ENCODE measurements at places on chromosomes 2 and 18.

GRCh38 chr2:205892251-205892655, 193.7 kb downstream of the INO80D start:
- no peak for DNase-seq

DNA sequence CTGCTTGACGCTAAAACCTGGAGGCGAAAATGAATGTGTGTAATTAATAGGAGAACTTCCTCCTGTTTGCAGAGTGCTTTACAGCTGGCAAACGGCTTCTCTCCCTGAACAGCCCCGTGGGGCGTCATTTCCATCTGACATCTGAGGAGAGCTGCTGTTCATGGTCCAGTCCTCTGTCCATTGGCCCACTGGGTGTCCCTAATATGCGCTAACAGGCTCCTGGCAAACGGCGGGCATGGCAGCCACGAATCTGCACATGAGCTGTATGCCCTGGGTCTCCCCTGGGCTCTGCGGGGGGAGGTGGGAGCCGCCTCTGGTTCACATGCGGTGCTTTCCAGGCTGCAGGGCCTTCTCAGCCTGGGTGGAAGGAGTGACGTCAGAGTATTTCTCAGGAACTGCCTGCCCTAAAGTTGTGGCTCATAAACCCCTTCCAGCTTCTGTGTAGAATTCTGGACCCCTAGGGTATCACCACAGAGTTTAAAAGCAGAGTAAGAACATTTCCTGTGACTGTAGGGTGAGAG, 73.2 kb downstream of the LRRFIP1 start:
- peak; percentile 61 for DNase-seq

- DNase-seq, result no peak
Observed at GRCh38 chr2:62363166-62363565, 142.8 kb downstream of the TMEM17 start.

DNA sequence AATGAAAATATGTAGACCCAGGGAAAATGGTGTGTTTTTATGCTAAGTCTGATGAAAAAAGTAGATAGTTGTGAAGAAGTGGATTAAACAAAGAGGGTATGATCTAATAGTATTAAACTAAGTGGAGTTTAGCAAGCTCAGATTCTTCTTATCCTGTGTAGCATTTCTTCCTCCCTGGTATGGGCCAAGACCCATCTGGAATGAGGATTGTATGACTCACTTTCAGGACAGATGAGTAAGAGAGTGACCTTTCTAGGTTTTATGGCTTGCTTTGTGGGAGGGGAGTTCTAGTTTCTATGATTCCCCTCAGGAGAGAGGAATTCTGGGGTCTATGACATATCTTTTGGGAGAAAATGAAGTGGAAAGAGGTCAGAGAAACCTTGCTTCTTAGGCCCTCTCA, 550.1 kb downstream of the SPAG16 start:
- DNase-seq, result no peak

- no peak for DNase-seq
Observed at GRCh38 chr2:241773511-241774418, 2.9 kb upstream of the GAL3ST2 start.

DNA sequence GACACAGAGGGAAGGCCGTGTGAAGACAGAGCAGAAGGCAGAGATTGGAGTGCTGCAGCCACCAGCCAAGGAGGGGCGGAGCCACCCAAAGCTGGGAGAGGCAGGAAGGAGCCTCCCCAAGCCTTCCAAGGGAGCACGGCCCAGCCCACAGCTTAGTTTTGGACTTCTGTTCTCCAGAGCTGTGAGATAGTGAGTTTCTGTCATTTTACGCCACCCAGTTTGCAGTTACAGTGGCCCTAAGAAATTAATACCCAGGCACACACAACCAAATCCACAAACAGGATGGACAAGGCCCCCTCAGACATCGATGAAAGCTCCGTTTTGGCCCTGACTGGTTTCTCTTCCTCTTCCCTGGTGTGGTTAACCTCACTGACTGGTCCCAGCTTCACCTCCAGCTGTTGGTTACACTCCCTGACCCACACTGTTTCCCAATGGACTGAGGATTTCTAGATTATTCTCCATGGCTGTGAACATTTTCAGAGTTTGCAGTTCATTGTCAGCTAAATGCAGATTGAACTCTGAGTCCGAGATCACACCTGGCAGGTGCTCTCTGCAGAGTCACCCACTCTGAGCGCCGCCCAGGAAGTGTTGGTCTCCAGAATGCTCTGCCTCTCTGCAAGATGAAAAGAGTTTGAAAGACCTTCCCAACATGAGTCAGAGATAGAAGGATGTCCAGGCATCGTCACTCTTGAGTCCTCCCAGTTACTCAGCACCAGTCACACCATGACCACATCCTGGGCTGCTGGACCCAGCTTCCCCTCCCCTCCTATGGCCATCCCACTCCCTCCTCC, 100.2 kb downstream of the TWIST2 start:
- DNase-seq, result no peak

GRCh38 chr2:2026252-2026831, 282.0 kb upstream of the PXDN start:
- no peak for DNase-seq

GRCh38 chr2:126826491-126826890, 72.2 kb upstream of the TEX51 start:
- no peak for DNase-seq

DNA sequence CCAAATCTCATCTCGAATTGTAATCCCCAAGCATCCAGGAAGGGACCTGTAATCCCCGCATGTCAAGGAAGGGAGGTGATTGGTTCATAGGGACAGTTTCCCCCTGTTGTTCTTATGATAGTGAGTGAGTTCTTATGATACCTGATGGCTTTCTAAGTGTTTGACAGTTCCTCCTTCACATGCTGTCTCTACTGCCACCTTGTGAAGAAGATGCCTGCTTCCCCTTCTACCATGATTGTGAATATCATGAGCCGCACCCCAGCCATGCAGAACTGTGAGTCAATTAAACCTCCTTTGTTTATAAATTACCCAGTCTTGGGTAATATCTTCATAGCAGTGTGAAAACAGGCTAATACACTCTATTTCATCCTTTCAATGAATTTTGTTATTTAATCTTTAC, 446.7 kb downstream of the RNF144A start:
- DNase-seq, result no peak

DNA sequence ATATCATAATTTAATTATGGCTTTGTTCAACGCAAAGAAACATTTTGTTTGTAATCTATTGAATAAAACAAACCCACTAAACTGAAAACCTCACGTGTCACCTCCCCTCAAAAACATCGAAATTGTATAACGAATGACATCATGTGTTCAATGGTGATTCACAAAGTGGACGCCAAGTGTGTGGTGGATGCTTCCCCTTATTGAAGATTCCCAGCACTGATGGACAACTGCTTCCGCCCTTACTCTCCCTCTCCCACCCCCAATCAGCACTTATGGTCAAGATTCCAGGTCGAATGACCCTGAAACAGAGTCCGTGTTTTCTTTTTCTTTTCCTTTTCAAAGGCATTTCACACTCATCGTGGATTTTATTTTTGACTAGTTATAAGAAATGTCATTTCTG, 383.0 kb upstream of the SMIM21 start:
- DNase-seq, result no peak

- no peak for DNase-seq
Observed at GRCh38 chr2:128425731-128426620, 107.3 kb upstream of the HS6ST1 start.

- DNase-seq, result no peak
Observed at GRCh38 chr18:63899206-63899605, 8.6 kb upstream of the SERPINB10 start.

GRCh38 chr2:119719261-119719627, 40.2 kb downstream of the TMEM177 start:
- DNase-seq, result no peak

GRCh38 chr2:154698721-154699574, 453 bp downstream of the KCNJ3 start:
- no peak for DNase-seq

- no peak for DNase-seq
Observed at GRCh38 chr2:100140582-100140981, 1.8 kb downstream of the AFF3 start.

DNA sequence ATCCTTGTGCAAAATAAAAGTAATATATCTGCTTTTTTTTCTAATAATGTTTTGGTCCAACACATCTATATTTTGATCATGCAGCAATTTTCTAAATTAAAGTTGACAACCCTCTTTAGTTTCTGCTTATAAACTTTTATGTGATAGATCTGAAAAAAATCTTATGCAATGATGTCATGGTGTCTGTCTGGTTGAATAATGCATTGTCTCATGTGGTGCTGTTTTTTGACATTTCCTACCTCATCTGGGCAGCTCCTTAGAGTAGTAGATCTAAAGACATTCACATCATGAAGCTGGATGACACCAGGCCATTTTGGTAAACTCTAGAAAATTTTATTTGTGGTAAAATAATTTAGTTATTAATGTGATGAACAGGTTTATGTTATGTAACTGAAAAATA, 106.8 kb upstream of the FN1 start:
- DNase-seq, result no peak

- no peak for DNase-seq
Observed at GRCh38 chr2:128492966-128493811, 174.5 kb upstream of the HS6ST1 start.

GRCh38 chr2:20561637-20562454, 89.1 kb downstream of the HS1BP3 start:
- DNase-seq, result no peak

DNA sequence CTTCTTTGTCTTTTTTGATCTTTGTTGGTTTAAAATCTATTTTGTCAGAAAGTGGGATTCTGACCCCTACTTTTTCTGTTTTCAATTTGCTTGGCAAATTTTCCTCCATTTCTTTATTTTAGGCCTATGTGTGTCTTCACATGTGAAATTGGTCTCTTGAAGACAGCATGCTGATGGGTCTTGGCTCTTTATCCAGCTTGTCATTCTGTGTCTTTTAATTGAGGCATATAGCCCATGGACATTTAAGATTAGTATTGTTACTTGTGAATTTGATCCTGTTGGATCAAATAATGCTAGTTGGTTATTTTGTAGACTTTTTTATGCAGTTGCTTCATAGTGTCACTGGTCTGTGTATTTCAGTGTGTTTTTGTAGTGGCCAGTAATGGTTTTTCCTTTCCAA, 26.3 kb upstream of the DSG1 start:
- no peak for DNase-seq

GRCh38 chr2:12412898-12413305, 303.8 kb upstream of the TRIB2 start:
- no peak for DNase-seq

- DNase-seq, result no peak
Observed at GRCh38 chr2:68925295-68925896, 27.3 kb downstream of the GKN2 start.
